ENCODE measurements at places on chromosomes 7 and 10.

- DNase-seq: no peak
These were observed 116.2 kb downstream of the GRID1 start for GRCh38 chr10:86250399-86250798.

GRCh38 chr7:75039166-75039565, 34.4 kb downstream of the RCC1L start:
- no peak for DNase-seq

DNA sequence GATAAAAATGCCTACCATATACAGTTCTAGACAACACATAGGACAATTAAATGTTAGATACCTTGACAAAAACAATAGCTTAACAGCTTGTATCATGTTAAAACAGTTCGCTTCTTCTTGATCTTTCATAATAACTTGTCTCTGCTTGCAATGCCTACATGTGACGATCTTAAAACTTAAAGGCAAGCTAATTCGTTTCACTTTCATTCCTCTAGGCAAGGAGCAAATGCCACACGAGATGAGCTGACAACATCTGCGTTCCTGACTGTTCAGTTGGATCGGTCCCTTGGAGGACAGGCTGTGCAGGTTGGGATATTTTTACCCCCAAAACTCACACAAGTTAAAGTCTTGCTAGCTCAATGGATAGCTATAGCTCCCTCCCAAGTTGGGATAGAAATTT, 51.6 kb upstream of the ARL4A start:
- DNase-seq: no peak

DNA sequence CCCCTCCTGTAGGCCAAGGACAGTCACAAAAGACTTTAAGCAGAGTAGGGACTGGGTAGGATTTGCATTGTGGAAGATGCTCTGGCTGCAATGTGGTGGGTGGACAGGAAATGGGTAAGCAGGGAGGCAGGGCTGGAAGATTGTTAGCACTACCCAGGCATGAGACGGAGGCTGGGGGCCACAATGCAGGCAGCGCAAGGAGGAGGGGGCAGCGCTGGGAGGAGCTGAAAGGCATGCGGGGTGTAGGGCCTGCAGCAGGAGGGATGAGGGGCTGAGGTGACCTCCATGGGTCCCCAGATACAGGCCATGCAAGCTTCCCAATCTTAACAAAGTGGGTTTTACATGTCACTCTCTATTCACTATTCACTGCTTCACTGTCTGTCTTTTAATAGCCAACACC, 213.1 kb downstream of the CXCL12 start:
- no peak for DNase-seq

- DNase-seq: no peak
These were observed 67.7 kb upstream of the JCAD start for GRCh38 chr10:30127120-30127541.

GRCh38 chr7:128389085-128389617, 20.6 kb downstream of the IMPDH1 start:
- DNase-seq: no peak

DNA sequence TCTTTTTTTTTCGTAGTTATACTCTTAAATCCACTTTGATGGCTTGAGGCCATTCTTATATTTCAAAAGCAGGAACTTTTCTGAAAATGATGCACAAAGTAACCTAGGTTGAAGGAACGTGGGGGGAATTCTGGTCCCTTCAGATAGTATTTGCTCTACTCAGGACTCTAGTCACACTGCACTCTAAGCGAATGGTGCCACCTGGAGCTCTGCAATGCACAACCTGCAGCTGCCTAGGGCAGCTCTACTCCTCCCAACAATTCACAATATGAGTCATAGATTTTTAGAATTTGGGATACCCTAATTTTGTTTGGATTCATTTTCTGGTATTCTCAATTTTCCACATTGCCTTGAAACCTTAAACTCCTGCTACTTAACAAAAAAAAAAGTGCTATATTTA, 17.3 kb downstream of the SYPL1 start:
- DNase-seq: no peak

GRCh38 chr10:3693022-3693697, 91.8 kb downstream of the KLF6 start:
- DNase-seq: no peak

- DNase-seq: no peak
These were observed 518 bp downstream of the WAPL start for GRCh38 chr10:86520871-86521677.

DNA sequence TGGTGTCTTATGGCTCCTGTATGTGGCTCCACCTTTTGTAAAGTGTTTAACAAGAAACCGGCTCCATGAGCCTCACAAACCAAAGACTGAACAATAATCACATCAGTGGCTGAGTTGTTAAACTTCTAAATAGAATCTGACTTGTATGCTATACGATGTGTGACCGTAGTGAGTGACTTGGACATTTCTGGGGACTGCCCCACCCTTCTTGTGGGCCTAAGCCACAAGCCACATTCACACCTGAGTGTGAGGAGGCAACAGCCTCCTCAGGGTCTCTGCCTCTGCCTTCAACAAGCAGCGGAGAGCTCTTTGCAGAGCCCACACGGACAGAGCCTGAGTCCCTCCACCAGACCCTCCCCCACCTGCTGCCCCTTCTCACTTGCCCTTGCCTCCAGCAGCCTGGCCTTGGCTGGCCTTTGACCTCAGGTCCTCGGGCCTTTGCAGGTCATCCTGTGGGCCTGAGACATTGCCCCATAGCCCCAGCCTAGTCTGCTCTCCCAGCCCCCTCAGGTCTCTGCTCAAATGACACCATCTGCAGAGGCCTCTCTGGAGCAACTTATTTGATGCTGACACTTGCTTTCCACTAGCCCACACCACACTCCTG, 156.8 kb upstream of the TNS3 start:
- no peak for DNase-seq

GRCh38 chr7:15046861-15047260, 144.3 kb upstream of the DGKB start:
- DNase-seq: no peak

DNA sequence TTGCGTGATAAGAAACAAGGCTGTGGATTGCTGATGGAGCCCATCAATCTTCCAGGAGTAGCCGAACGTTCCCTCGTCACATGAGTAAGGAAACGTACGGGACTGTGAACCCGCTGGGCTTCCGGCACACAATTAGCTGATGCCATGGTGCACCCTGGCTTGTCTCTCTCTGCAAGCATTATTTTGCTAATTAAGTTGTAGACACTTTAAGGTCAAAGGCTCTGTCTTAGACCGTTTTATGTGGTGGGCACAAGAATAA, 50.9 kb downstream of the ADARB2 start:
- no peak for DNase-seq

- no peak for DNase-seq
These were observed 244.3 kb upstream of the PHYHIPL start for GRCh38 chr10:58932126-58932525.

- DNase-seq: no peak
These were observed 9.9 kb upstream of the CTNNA3 start for GRCh38 chr10:67705921-67706320.

GRCh38 chr7:110432061-110432553, 658.8 kb upstream of the LRRN3 start:
- no peak for DNase-seq

DNA sequence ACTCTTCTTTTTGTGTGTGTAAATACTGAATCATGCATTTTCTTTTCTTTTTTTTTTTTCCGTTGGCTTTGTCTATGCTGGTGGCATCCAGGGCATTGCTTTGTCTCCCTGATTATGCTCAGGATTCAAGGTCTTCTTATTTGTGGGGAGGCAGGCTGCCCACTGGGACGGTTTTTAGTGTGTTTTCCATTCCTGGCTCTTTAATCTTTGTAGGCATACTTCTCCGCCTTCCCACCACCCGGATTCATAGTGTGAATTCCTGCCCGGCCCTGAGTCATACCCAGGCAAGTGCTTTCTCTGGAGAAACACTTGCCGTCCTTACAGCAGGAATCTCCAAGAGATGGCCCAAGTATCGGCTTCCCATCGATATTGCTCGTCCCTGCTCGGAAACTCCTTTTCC, 5.2 kb downstream of the ZNF655 start:
- no peak for DNase-seq

DNA sequence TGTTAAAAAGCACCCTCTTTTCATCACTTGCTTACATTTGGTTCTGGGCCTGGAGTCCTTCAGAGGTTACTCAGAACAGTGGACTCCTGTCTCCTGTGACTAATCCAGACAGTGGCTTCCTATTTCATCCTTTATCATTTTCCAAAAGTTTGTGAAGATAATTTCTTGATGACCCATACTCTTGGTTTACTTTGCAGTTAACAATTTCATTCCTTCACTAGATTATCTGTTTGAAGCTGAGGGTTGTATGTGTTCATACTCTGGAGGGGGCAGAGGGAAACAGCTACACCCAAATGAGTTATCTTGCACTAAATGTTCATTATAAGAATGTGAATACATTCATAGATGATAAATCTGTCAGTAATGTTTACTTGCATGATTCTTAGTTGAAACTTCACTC, 124.7 kb downstream of the ZNF248 start:
- no peak for DNase-seq

- DNase-seq: no peak
These were observed 5.8 kb downstream of the CTBP2 start for GRCh38 chr10:125154529-125154928.

DNA sequence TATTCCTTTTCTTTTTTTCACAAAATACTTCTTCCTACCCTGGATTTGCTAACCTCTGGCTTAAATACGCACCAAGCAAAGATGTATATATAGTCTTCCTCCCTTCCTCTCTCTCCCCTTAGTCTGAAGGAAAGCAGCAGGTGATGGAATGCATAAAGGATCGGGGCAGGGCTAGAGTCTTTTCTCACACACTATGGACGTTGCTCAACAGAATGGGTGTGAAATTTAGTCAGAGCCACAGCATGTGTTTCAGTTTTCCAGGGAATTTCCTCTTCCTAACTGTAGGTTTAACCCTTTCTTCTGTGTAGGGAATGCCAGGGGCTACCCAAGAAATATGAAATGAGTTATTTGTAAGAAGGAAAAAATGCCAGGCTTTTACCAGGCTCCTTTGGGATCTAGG, 71.4 kb upstream of the NFKB2 start:
- DNase-seq: no peak

GRCh38 chr10:11329062-11329673, 282.3 kb downstream of the USP6NL start:
- no peak for DNase-seq

GRCh38 chr10:110618230-110618610, 25.9 kb upstream of the RBM20 start:
- DNase-seq: no peak

DNA sequence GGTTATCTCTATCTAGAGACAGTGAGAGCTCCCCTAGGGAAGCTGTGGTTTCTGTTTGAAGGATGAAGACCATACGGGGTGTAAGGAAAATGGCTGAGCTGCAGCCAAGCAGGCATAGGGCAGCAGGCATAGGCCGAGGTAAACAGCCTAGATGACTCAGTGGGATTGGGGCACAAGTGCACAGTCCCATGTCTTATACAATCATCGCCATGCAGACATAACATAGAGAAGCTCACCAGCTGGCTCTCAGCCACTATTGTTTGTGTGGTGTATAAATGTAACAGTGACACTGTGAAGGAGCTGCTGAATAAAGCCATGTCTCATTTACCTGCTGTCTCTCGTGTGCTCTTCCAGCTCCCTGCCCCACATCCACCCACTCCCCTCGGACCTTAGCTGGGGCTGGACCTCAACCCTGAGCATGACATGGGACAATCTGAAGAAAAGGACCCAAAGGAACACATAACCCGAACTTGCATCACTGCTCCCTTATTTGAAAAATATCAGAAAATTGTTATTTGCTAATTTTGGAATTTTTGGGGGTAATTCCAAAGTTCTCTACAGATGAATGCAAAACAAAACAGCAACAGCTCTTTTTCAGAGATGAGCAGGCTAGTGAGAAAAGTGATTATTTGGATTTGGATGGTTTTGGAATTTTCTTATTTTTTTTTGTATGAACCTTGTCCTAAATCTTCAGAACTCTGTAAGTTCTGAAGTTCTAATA, 582.7 kb downstream of the REEP3 start:
- no peak for DNase-seq

DNA sequence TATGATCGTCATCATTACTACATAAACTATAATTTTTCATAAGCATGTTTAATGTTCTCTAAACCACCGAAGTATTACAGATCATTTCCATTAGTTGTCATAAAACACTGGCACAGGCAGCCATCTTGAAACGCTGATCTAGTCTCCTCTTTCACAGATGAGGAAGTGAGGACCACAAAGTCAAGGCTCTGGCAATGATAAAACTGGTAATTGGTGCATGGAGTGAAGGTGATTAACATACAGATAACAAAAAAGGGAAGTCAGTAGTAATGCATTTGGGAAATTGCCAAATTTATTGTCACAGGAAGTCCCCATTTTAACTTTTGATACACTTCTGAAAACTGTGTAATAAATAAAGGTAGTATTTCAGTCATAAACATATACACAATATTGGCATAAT, 49.3 kb downstream of the FBXL13 start:
- no peak for DNase-seq

GRCh38 chr7:117010375-117011133, 57.3 kb downstream of the ST7 start:
- no peak for DNase-seq

GRCh38 chr10:54441275-54441674, 359.8 kb downstream of the PCDH15 start:
- DNase-seq: no peak

- no peak for DNase-seq
These were observed 13.6 kb downstream of the CLIP2 start for GRCh38 chr7:74302745-74303221.

- DNase-seq: no peak
These were observed 119.6 kb downstream of the KLF6 start for GRCh38 chr10:3665316-3665908.

GRCh38 chr7:82156168-82156567, 287.4 kb downstream of the CACNA2D1 start:
- no peak for DNase-seq

- DNase-seq: no peak
These were observed 43.0 kb downstream of the UNCX start for GRCh38 chr7:1275451-1276381.

DNA sequence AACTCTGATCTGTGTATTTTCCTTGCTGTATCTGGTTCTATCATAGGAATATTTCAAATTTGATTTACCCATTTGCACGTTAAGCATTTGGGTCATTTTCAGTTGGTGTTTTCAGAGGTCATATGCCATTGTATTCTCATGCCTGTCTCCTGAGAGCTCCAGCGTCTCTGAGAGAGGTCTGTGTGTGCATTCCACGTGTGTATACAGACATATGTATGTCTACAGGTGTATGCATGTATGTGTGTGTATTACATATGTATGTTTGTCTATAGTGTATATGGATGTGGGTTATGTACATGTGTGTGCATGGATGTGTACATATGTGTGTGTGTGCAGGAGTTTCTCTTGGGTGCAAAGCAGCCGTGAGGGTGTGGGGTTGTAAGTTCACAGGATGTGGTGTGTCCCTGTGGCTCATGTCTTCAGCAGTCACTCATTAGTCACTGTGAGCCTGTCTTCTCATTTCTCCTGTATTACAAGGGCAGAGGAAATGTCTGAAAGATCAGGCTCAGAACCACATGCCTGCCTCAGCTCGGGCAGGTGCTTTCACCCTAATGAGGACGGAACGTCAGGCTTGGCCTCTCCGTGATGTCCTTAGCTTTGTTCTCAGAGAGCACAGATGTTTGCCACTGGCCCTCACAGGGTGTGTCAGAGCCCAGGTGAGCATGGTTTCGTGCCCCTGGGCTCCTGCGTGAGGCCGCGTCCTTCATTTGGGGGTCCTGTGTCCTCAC, 101.6 kb downstream of the NKX6-2 start:
- DNase-seq: no peak
